ENCODE measurements at places on chromosomes 3 and 15. TPM values are rescaled to one million over a fixed set of nuclear protein-coding genes. Genes with fewer than 3 reads are reported as not detected.

- no peaks in the 10 kb centered on the region for H3K4me1 ChIP-seq
- DNase-seq: no peak
- H3K36me3 ChIP-seq: no peaks in the 10 kb centered on the region
- peaks cover 7% of the 10 kb centered on the region for H3K27me3 ChIP-seq
- H3K4me3 ChIP-seq: no peak overlapping the region
These were observed 57.8 kb downstream of the ZNF621 start for GRCh38 chr3:40582401-40583027.

The SERPINI2 gene
- not detected for total RNA-seq

DNA sequence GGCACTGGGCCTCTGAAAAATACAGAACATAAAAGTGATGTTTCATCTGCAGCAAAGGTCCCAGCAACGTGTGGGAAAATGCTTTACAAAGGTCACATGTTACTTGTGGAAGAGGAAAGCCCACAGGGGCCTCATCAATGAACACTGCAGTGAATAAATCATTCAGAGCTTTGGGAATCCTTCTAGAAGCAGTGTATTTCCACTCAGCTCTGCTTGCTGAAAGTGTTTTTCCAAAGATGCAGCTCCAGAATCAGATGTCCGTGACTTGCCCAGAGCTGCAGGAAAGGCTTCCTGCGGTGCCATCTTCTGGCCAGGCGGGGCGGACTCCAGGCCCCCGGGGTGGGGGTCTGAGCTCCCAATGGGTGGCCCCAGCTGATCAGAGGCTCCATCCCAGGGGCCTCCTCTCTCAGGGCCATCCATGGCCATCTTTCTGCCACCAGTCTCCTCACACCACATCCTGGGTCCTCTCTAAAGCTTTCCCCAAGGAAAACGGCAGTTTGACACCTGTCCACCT, 81.5 kb downstream of the C3orf70 start:
- no peaks in the 10 kb centered on the region for H3K4me1 ChIP-seq
- H3K4me3 ChIP-seq: no peak overlapping the region
- H3K27ac ChIP-seq: no peak overlapping the region

The C3orf49 gene
- total RNA-seq: not detected

The CLSTN2 gene
- total RNA-seq: not detected

The SEMA3F gene
- 0.14 TPM for total RNA-seq

GRCh38 chr15:42494998-42495360, 455 bp upstream of the SNAP23 start:
- H3K27ac ChIP-seq: peak overlapping the region; percentile 95
- DNase-seq: peak; percentile 75
- H3K36me3 ChIP-seq: peaks cover 6% of the 10 kb centered on the region
- H3K27me3 ChIP-seq: no peaks in the 10 kb centered on the region
- H3K4me3 ChIP-seq: peak overlapping the region; percentile 97
- peaks cover 59% of the 10 kb centered on the region for H3K4me1 ChIP-seq

GRCh38 chr3:155462672-155463071, 169.2 kb upstream of the STRIT1 start:
- H3K27ac ChIP-seq: no peak overlapping the region
- no peaks in the 10 kb centered on the region for H3K27me3 ChIP-seq
- H3K36me3 ChIP-seq: no peaks in the 10 kb centered on the region
- H3K4me3 ChIP-seq: no peak overlapping the region

GRCh38 chr15:100937171-100937570, 18.0 kb downstream of the LRRK1 start:
- no peaks in the 10 kb centered on the region for H3K36me3 ChIP-seq
- no peak overlapping the region for H3K27ac ChIP-seq
- no peaks in the 10 kb centered on the region for H3K4me1 ChIP-seq
- no peak overlapping the region for H3K4me3 ChIP-seq
- peaks cover 6% of the 10 kb centered on the region for H3K27me3 ChIP-seq

DNA sequence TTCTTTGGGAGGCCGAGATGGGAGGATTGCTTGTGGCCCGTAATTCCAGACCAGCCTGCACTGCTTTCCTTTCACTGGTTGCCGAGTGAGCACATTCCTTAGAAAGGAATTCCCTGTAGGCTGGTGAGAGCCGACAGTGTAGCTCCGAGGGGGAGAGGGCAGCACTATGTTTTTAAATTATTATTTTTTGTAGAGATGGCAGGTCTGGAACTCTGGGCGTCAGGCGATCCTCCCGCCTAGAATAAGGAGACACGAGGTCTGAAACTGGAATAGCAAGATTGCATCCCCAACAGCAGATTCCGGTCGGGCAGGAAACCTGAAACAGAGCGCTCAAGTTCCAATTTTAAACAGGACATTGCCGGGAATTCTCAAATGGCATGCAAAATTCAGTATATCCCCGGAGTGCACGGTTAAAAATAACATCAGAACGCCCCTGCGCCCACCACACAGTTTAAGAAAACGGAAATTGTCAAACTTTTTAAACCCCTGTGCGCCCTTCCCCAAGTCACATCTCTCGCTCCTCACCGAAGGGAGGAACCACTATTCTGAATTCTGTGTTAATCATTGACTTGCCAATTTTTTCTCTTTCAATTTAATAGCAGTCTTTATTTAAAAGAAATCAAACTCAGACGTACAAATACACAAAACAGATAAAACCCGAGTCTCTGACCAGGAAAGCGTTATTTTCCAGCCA, 643 bp upstream of the RNU5B-1 start:
- H3K36me3 ChIP-seq: no peaks in the 10 kb centered on the region
- peaks cover 4% of the 10 kb centered on the region for H3K27me3 ChIP-seq

DNA sequence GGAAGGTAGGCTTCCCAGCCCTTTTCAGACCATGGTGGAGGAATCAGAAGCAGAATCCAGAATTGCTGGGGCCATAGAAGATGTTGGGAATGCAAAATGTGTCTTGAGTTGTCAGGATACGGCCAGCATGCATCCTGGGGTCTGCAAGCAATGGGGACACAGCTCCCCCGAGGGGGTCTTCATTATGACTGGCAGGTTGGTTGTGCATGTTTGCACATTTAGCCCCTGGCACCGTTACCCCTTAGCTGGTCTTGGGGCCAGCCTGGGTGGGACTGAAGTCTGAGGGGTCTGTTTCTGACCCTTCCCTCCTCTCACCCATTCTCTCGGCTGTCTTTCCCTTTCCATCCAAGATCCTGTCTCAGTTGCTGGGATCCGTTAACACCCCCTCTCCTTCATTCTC, 50.7 kb downstream of the STARD5 start:
- H3K4me1 ChIP-seq: peaks cover 32% of the 10 kb centered on the region
- H3K27ac ChIP-seq: no peak overlapping the region
- H3K36me3 ChIP-seq: peaks cover 10% of the 10 kb centered on the region
- DNase-seq: peak; percentile 43
- H3K4me3 ChIP-seq: no peak overlapping the region

GRCh38 chr15:98791046-98791701, 142.8 kb downstream of the IGF1R start:
- H3K4me3 ChIP-seq: no peak overlapping the region
- H3K4me1 ChIP-seq: peaks cover 33% of the 10 kb centered on the region
- no peak overlapping the region for H3K27ac ChIP-seq
- no peaks in the 10 kb centered on the region for H3K36me3 ChIP-seq
- DNase-seq: no peak
- H3K27me3 ChIP-seq: no peaks in the 10 kb centered on the region

The CADPS gene
- not detected for total RNA-seq

DNA sequence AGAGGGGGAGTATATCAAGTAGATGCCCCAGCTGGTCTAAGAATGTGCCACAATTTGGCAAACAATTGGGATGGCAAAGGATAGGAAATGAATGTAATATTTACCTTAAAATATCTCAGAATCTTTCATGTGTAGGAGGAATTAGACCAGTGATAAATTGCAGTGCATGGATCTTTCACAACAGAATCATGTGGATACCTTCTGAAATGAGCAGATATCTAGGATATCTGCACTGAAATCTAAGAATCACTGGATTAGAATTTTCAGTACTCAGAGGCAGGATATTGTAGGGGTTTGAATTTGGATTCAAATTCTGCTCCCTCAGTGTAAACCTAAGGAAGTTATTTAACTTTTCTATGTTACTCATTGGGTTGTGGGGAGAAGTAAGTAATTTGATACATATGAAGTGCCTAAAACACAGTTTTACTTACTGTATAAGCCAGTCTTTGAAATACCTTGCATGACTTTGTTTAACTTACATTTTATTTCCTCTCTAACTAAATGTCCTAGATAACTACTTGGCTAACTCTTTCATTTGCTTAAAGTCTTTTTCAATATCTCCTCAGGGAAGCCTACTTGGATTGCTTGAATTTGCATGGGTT, 8.8 kb downstream of the IL1RAP start:
- H3K4me1 ChIP-seq: peaks cover 13% of the 10 kb centered on the region
- no peak overlapping the region for H3K27ac ChIP-seq
- H3K4me3 ChIP-seq: no peak overlapping the region
- H3K36me3 ChIP-seq: peaks cover 35% of the 10 kb centered on the region
- DNase-seq: no peak

DNA sequence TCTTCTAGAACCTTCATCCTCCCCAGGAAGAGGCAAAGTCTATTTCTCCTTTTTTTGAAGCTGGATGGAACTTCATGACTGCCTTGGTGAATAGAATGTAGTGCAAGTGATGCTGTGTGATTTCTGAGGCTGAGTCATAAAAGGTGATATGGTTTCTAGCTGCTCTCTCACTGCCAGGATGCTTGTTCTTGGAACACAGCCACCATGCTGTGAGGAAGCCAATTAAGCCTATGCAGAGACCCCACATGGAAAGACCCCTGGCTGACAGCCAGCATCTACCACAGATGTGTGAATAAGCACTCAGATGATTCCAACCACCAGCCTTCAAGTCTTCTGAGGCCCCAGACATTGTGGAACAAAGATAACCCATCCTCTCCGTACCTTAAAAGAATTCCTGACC, 57.0 kb downstream of the ISL2 start:
- no peak for DNase-seq
- H3K27ac ChIP-seq: no peak overlapping the region
- no peaks in the 10 kb centered on the region for H3K27me3 ChIP-seq
- no peak overlapping the region for H3K4me3 ChIP-seq

The SLC12A1 gene
- total RNA-seq: not detected

- H3K27me3 ChIP-seq: no peaks in the 10 kb centered on the region
- H3K4me3 ChIP-seq: no peak overlapping the region
- no peaks in the 10 kb centered on the region for H3K4me1 ChIP-seq
- no peaks in the 10 kb centered on the region for H3K36me3 ChIP-seq
These were observed 295.2 kb downstream of the VGLL3 start for GRCh38 chr3:86695752-86696151.

The THAP10 gene
- not detected for total RNA-seq

GRCh38 chr3:98967758-98968157, 66.3 kb upstream of the DCBLD2 start:
- H3K36me3 ChIP-seq: no peaks in the 10 kb centered on the region
- peaks cover 2% of the 10 kb centered on the region for H3K4me1 ChIP-seq
- H3K27me3 ChIP-seq: peaks cover 2% of the 10 kb centered on the region
